DMS 273 treated with DMSO at 0.1 percent for 48 hours (cell line): ENCODE measurements at places on chromosomes 1 and 21.

GRCh38 chr1:204703826-204704612 lies 18.5 kb upstream of the LRRN2 start:
- no peak for DNase-seq

DNA sequence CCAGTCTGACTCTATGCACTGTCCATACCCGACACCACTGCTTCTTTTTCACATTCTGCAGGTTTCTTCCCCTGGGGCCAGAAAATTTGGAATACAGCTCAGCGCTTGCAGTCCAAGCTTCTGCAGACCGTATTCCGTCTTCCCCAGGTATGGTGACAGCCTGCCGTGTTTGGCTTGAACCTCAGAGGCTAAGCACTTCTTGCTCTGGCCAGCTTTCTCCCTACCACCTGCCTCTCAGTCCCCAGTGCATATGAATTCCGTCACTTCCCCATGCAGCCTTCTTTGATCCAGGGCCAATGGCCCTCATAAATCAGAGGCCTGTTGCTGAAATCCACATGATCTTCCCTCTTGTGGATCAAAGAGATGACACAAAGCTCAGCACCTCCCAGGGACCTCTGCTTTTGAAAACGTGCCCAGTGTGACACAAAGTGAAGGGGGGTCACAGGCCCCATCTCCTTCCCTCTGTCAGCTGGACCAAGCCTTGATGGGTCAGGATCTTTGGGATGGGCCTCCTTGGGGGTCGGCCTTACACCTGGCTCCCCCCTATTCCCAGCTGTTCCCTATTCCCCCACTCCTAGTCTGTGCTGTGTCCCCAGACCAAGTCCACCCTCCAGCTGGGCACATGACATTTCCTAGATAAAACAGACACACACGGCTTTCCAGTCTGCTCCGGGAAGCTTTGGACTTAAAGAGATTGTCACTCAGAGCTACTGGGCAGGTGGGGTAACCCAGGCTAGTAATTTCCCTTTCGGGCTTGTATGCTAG lies 66.6 kb downstream of the HMGB4 start:
- DNase-seq = no peak

GRCh38 chr1:170700842-170701615 lies 37.1 kb downstream of the PRRX1 start:
- DNase-seq = no peak

- peak; percentile 23 for DNase-seq
These were observed 4.8 kb downstream of the ATP1A1 start for GRCh38 chr1:116377541-116378529.

DNA sequence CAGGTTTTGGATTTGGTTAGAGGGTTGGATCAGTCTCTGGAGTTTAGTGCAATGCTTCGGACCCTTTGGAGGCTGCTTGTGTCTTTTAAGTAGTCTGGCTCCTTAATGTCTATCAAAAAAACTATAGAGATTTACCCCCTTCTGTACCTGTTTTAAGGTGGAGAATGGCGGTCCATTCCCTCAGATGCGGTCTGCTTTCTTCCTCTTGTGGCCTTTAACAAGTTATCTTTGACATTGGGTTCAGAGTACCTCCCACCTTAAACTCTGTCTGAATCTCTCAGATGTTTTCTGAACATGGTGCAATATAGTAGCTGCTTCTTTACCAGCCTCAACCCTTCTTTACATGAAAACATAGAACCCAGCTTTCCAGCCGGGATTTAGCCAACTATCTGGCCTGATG lies 2.4 kb downstream of the IPO9 start:
- no peak for DNase-seq

DNA sequence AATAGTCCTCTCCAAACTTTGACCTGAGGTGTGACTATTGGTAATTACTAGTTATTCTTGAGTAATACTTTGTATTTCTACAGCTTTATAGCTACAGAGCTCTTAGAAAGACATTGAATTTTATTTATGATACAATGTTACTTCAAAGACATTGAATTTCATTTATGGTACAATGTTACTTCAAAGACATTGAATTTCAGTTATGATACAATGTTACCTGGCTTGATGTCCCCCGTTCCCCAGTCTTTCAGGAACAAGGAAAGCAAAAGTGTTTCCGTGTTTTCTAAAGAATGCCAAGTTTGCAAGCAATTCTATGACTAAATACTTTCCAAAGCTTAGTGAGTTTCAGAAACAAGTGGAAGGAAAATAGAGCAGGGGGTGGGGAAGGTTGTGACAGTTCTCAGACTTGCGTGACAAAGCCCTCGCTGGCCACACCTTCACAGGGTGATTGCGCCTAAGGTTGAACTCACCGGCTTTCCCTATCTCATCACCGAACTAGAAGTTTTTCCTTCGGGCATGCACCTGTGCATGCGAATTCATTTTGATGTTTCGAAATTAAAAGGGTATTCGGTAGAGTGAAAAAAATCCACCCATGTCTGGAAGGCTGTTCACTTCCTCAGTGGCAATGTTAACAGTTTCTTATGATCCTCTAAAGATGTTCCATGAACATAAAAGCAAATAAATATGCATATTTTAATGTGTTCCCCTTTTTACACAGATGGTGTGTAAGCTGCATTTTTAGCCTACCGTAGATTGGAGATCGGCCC lies 909 bp upstream of the PAXBP1 start:
- no peak for DNase-seq

DNA sequence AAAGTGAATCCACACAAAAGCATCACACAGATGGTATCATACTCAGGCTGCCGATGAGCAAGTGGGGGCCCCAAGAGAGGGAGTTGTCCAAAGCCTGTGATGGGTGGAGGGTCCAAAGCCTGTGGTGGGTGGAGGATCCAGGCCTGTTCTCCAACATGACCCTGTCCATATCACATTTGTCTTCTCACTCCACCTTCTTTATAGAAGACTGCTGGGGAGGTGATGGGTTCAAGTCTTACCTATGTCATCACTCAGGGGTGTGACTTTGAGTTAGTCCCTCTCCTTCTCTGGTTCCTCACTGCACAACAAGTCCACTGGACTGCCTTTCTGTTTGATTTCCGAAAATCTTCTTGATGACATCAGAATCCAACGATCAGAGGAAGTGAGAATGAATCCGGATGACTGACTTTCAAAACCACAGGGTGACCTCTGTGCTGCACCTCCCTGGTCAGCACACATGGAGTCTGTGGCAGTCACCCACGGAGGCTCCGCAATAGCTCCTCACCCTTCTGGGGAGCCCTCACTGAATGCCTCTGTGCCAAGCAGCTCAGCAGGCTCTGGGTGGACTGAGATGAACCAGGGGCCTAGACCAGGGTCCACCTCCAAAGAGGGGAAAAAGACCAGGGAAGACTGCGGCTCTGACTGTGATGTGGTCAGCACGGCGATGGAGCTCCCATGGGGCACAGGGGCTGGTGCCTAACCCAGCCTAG lies 166.8 kb downstream of the HIVEP3 start:
- no peak for DNase-seq

- DNase-seq = no peak
These were observed 179.9 kb downstream of the ADSS2 start for GRCh38 chr1:244271691-244272308.

- no peak for DNase-seq
These were observed 149.8 kb downstream of the ETS2 start for GRCh38 chr21:38955495-38955894.

DNA sequence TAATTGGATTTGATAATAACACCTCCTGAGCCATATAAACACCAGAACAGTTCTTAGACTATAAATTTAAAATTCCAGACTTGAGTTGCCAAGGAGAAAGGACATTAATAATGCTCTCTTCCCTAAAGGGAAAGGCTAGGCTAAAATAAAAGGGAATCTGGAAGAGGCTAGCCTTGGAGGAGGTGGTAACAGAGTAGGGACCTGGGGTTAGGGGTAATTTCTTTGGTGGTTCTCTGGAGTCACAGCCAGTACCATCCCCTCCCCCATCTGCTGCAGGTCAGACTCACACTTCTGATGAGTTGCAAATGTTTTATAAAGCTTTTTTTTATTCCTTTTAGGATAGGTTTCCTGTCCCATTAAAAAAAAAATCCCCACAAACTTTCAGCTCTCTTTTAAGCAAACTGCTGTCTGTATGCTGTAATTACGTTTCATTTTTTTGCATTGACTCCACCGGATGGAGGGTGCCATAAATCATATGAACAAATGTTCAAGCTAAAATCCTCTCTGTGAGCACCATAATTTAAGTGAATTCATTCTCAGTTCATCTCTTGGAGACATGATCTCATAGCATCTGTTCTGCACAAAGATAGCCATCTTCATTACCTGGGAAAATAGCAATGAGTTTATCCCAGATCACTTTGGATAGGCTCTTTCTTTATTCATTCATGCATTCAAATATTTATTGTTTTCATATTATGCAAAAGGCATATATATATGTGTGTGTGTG lies 379.6 kb downstream of the TTLL7 start:
- DNase-seq = no peak

DNA sequence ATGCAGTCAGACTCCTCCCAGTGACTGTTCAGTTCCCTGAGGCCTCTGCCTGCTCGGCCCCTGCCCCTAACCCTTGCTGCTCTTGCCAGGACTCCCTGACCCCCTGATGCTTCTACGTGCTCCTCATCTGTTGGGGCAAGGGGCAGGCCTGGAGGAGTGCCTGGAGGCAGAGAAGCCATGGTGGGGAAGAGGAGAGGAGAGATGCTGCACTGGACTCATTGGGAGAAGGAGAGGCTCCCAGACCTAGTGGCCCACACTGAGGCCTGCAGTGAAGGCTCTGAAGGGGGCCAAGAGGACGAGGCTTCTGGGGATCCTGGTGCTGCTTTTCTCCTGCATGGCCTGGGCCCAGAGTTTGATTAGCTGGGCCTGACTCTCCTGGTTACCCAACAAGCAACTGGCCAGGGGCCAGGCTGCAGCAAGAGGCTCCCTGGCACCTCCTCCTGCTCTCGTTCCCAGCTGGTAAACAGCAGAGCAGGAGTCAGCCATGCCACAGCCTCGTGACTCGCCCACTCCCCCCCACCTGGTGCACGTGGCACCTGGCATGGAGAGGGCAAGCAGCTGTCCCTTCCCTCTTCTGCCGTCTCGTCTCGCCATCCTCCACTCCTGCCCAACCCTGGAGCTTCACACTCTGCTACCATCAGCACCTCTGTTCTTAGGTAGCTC lies 847 bp upstream of the RORC start:
- peak; percentile 28 for DNase-seq

GRCh38 chr21:46154155-46154954 lies 1.0 kb downstream of the FTCD start:
- no peak for DNase-seq

DNA sequence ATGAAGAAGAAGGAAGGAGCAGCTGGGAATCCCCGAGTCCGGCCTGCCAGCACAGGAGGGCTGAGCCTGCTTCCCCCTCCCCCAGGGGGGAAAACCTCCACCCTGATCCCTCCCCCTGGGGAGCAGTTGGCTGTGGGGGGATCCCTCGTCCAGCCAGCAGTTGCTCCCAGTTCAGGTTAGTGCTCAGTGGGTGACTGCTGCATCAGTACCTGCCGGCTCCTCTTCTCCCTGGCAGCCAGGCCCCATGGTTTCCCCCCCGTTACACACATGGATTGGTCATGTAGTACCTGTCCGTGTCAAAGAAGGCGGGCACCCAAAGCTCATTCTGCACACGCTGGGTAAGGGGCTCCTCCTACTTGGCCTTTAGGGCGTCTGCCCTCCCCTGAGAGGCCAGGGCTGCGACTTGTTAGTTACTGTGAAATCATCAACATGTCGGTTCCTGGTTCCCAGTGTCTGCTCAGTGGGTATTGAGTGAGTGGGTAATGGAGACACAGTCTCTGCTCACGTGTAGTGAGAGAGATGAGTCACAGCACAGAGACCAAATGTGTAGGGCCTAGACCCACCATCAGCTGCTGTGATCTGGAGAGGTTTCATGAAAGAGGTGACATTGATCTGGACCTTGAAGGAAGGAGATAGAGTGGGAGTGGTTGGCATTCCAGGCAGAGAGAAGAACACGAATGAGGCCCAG lies 11.5 kb downstream of the NECAP2 start:
- DNase-seq = no peak

- no peak for DNase-seq
These were observed 584.2 kb downstream of the NEGR1 start for GRCh38 chr1:71698186-71698585.

DNA sequence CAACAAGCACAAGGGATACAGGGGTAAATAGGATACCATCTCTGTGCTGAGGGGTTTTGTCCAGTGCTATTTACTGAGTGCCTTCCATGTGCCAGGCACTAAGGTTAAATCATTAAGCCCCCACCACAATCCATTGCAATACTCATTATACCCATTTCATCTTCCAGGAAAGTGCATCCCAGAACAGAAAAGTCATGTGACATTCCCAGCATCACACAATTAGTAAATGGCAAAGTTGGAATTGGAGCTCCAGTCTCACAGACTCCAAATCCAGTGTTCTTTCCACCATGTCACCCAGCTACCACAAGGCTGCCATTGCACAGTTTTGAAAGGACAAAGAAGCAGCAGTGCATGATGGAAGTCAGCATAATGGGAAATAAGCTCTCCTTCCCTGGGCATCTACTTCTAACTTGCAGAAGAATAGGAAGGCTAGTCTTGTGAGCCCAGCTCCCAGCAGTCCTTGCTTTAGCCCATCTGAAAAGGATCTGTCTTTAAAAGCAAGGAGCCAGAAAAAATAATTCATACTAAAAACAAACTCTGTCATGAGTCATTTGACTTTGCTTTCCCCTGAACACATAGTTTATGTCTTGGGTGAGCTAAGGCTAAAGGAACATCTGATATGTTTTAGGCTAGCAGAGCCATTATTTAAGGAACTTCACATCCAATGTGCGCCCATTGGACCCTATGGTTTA lies 111.4 kb upstream of the HOOK1 start:
- no peak for DNase-seq

- DNase-seq = peak; percentile 3
These were observed 5.8 kb upstream of the IKBKE start for GRCh38 chr1:206464456-206464964.

DNA sequence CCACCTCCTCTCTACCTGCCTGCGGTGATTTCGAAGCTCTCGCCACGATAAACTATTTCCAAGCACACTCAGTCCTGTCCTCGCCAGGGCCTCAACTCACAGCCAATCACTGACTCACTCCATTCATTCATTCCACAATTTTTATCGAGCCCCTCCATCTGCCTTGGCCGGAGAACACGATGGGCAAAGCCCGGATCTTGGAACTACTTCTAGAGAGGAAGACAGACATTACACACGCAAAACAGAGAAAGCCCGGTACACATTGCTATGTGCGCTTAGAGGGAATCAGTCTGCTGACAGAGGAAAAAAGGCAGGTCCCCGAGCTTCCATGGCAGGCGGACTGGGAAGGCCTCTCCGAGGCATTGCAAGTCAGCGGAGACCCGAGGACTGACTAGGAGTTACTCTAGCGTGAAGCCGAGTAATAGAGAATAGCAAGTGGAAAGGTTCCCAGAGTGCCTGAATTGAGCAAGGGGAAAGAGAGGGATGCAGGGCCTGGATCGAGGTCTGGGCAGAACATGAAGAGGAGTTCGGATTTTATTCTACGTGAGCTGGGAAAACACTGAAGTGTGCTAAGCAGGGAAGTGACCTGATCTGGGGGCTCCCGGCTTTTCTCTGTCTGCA lies 54.2 kb upstream of the DNAJC6 start:
- no peak for DNase-seq

GRCh38 chr1:167344615-167345385 lies 124.1 kb downstream of the POU2F1 start:
- DNase-seq = no peak

DNA sequence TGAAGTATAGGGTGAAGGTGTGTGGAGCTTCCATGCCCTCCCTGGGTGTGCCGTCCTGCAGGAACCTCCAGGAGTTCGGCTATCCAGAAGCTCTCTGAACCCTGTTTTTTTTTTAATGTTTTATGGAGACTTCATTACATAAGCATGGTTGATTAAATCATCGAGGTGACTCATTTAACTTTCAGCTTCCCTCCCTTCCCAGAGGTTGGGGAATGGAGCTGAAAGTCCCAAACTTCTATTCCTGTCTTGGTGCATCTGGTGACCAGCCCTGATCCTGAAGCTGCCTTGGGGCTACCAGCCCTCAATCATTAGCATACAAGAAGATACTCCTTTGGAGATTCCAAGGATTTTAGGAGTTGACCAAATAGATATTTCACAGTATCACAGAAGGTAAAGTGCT lies 9.5 kb downstream of the RRP15 start:
- no peak for DNase-seq
